ENCODE measurements at places on chromosomes 2 and 18. TPM values are rescaled to one million over a fixed set of nuclear protein-coding genes. Genes with fewer than 3 reads are reported as not detected.

DCAF17 gene
- 17.5 TPM for total RNA-seq

TMEM169 gene
- total RNA-seq, result 2.2 TPM

TLX2 gene
- 0.16 TPM for total RNA-seq

DNA sequence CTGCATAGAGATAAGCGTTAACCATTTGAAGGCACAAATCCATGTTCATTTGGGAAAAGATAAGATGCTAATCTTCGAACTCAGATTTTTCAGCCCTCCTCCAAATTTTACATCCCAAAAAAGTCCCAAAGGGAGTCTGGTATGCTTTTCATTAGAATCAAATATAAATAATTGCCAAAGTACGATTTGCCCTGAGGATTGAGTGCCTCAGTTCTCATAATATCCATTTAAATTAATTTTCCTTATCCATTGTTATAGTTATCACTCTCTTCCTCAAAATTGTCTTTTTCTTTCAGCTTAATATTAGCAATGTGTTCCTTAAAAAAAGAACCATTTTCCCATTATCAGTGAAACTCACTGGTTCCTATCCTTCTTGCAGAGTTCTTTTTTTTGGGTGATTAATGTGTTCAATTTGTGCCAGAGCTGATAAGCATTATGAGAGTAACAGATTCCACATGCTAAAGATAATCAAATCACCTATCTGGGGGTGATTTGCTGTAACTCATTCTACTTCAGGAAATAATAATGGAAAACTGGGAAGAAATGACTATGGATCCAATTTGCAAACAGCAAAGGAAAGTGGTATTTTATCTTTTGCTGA, 686 bp downstream of the HNMT start:
- no peak for DNase-seq

- no peak for DNase-seq
These were observed 179.5 kb downstream of the PHLPP1 start for GRCh38 chr18:62894681-62895390.

GRCh38 chr18:9453283-9453682, 22.0 kb upstream of the RALBP1 start:
- DNase-seq, result no peak

DNA sequence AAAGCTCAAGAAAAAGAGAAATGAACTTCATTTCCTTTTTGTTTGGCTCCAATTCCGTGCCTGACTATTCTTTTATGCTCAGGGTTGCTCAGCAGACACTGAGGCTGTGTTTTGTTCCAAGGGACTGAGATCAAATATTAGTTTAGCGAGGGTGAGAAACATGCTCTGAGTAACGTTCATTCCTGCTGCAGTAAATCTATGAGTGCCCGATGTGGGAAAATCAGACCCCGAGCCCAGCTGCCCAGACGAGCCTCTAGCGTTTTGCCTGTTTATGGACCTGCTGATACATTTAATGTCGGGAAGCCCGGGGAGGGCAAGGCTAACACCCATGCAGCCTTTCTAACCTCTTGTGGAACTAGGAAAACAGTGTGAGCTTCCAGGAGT, 119.2 kb downstream of the VAPA start:
- DNase-seq, result no peak

- DNase-seq, result peak; percentile 63
These were observed at the start of gene TLK1 for GRCh38 chr2:171160119-171160955. Gene TLK1, minus strand, starts transcription at chr2:171160893. Its CDS starts 465 bp downstream, at chr2:171160428.

Data from T-helper 17 cell (primary cell).